ENCODE measurements at places on chromosomes 12 and 14.

DNA sequence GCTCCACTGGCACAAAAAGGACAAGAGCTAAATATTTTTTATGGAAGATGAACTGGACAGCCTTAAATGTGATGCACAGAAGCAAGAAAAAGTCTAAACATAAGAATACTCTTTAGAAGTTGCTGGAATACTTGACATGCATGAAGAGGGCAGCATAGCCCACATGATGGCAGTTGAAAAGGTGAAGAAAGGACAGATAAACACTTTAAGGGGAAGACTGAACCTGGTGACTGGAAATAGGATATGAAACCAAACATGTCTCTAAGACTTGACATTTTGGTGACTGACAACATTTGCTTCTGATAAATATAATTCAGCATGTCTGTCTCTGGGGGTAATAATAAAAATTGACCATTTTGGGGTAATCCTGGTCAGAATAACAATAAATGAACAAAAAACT, 273.1 kb downstream of the CCDC91 start:
- no peak for DNase-seq

GRCh38 chr14:60196291-60196690, 31.1 kb upstream of the DHRS7 start:
- DNase-seq: no peak

DNA sequence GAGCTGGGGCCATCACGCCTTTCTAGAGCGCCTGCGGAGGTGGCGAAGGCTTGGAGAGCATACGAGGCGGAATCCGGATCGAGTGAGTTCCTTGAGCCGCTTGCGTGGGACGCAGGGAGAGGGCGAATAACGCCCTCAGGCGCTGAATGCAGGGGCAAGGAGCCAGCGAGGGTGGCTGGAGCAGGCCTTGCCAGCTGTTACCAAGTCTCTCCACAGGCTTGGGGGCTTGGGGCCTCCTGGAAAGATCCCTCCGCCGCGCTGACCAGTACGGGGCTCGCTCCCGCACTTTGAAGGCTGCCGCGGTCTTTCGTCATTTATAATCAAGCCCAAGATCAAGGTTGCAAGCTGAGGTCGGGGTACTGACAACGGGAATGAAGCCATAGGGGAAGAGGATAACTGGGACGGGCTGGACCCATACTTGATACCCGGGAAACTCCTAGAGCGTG, 1.2 kb downstream of the FLRT2 start:
- DNase-seq: no peak

DNA sequence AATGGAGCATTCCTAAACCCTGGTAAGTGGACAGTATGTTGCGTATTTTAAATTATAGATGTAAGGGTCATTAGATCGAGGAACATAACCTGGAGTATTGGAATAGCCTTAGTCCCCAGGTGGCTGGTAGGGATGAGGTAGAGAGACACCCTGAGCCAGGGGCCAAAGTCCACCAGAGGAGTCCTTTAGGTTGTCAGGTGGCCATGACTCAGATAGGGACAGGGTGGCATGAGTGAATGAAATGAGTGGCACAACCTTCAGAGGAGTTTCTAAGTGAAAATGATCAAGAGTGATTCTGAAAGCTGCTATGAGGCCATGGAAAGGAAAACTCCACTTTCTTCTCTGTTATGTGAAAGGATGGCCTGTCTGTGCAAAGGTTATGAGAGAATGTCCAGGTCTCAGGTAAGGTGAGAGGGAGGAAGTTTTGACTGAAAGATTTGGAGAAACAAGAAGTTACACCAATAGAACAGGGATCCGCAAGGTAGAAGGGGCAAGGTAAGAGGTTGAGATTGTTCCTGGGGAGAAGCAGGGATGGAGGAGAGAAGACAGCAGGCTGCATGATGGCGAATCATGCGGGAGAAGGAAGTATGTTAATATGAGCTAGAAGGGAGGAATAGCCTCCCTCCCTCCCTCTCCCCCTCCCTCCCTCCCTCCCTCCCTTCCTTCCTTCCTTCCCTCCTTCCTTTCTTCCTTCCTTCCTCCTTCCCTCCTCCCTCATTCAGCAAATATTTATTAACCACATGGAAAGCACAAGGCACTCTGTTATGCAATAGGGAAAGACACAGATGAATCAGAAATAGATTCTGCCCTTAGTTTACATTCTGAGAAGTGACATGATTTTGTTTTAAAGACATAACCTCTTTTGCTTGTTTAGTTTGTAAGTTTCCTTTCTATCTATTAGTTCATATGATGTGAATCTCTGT, 14.0 kb upstream of the RIPK3 start:
- DNase-seq: no peak

DNA sequence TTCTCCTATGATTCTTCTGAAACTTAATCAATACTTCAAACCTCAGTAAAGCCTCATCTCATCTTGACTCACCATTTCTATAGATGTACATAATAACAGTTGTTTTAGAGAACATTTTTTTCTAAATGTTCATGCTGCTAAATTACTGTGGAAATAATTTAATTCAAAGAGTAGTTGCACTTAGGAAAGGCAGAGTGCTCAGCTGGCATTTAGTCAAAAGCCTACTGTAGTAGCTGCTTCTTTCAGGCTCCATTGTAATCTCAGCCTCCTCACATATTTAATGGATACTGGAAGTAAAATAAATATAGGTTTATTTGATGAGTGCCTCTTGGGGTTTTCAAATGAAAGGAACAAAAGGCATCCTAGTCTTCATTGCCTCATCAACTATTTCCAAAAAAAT, 325.0 kb downstream of the CCER1 start:
- DNase-seq: no peak
